NCI-H510A treated with DMSO at 0.1 percent for 48 hours (cell line): ENCODE measurements at places on chromosomes 12 and 14.
A peak's percentile ranks its signal among the peaks of the same experiment; 100 is the strongest.

- DNase-seq, result no peak
These were observed 87.9 kb upstream of the AVPR1A start for GRCh38 chr12:63238892-63239291.

- DNase-seq, result no peak
These were observed 113.0 kb downstream of the TBC1D30 start for GRCh38 chr12:64937452-64937851.

DNA sequence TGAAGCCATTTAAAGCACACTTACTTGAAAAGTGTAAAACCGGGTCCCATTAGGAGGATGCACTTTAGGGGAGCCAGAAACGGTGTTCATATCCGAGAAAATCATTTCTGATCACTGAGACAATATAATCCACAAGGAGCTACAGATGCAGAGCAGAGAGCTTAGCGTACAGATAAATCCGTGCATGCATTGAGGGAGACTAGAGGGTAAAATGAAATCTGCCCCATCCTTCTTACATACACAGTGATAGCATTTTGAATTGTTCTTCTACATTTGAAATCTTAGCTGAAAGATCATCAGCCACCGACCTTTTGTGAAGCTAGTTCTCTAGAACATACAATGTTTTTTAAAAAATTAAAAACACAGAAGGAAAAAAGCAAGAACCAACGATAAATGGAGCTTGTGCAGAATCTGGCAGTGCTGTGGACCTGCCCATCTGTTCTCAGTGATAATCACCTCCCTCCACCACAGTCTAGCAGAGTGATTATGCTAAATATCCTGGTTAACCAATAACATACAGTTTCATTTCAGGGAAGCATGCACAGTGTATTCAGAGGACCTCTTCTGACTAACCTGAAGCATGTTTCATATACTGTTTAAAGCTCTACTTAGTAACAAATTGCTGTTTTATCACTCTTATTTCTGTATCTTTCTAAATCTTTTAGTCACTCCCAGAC lies 161.1 kb downstream of the PPFIA2 start:
- peak; percentile 76 for DNase-seq

DNA sequence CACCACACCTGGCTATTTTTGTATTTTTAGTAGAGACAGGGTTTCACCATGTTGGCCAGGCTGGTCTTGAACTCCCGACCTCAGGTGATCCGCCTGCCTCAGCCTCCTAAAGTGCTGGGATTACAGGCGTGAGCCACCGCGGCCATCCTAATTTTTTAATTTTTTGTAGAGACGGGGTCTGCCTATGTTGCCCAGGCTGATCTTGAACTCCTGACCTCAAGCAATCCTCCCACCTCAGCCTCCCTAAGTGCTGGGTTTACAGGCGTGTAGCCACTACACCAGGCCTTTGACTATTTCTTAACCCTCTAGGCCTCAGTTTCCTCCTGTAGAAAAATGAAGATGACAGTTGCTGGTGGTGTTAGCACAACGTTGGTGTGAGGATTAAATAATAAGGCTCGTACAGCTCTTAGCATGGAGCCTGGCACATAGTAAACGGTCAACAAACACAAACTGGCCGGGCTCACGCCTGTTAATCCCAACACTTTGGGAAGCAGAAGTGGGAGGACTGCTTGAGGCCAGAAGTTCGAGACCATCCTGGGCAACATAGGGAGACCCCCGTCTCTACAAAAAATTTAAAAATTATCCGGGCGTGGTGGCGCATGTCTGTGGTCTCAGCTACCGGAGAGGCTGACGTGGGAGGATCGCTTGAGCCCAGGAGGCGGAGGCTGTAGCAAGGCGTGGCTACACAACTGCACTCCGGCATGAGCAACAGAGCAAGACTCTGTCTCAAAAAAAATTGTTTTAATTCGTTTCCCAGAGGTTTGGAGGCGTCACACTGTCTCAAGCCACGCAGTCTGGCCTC lies 979 bp downstream of the DDX54 start:
- peak; percentile 94 for DNase-seq

- DNase-seq, result no peak
These were observed 43.3 kb downstream of the DEGS2 start for GRCh38 chr14:100116134-100116533.

DNA sequence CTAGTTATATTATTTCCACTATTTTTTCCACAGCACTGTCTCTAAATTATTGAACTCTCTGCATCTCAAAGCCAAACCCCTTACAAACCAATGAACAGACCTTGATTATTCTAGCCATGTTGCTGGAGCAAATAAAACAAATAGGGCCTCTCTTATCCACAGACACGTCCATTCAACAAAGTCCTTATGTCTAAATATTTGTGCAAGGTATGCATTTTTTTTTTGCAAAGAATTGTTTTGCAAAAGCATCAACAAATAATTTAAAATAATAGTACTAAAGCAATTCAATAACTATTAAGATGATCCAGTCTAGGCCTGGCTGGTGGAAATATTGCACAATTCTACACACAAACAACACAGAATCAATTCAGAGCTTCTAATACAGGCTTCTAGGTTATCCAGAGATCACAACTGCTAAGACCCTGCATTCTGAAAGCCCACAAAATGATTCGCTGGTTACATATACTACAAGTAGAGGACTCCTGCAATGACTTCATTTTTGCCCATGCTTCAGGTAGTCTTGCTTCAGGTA lies 221.0 kb downstream of the SLC25A21 start:
- no peak for DNase-seq

DNA sequence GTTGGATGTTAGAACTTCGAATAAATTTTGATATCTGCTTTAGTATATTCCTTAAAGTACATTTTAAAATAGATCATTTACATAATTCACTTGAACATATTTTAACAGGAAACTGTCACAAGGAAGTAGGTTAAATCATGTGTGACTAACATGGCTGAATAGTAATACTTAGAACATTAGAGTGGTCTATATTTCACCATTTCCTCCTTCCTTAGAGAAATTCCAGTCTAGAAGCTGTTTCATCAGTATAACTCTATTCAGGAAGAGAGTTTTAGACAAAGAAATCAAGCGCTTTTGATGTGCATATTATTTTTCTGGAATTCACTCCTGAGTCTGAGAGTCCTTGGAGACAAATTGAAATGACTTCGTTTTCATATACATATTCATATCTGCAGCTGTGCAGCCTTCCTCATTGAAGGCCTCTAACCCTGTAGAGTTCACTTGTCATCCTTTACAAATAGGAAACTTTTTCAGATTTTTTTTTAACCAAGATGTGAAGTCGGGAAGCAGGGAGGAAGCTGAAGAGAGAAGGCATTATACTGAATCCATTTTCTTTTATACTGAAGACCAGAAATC lies 28.4 kb downstream of the IRAK3 start:
- DNase-seq, result no peak

GRCh38 chr14:104385531-104386101 lies 193.9 kb upstream of the C14orf180 start:
- no peak for DNase-seq

DNA sequence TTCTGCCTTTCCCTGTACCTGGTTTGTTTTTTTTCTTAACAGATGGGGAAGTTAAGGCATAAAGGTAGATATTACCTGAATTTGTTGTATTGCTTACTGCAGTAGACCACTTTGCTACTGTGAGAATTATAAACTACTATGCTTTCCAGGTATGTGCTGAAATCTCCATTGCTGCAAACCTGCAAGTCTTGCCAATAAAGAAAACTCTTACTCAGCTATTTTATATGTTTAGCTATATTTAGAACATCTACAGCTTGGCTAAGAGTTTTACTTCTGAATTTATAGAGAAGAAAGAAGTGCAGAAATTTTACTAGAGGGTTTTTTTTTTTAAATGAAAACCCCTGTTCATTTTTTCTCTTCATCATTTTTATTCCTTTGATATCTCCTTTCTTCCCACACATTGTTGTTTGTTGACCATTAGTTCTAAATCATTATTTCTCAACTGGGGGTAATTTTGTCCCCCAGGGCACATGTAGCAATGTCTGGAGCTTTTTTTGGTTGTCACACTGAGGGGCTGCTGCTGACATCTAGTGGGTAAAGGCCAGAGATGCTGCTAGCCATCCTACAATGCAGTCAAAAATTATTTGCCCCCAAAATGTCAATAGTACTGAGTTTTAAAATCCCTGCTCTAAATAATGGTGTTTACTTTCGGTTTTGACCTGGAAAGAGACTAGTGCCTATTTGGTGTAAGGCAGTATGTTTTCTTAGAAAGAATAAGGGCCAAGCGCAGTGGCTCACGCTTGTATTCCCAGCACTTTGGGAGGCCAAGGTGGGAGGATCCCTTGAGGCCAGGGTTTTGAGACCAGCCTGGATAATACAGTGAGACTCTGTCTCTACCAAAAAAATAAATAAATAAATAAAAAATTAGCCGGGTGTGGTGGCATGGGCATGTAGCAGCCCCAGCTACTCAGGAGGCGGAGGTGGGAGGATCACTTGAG lies 48.6 kb downstream of the PCNX1 start:
- DNase-seq, result no peak

GRCh38 chr12:54390668-54391551 lies 6.4 kb upstream of the ZNF385A start:
- DNase-seq, result peak; percentile 71

GRCh38 chr14:88683119-88683518 lies 109.6 kb downstream of the EML5 start:
- no peak for DNase-seq

DNA sequence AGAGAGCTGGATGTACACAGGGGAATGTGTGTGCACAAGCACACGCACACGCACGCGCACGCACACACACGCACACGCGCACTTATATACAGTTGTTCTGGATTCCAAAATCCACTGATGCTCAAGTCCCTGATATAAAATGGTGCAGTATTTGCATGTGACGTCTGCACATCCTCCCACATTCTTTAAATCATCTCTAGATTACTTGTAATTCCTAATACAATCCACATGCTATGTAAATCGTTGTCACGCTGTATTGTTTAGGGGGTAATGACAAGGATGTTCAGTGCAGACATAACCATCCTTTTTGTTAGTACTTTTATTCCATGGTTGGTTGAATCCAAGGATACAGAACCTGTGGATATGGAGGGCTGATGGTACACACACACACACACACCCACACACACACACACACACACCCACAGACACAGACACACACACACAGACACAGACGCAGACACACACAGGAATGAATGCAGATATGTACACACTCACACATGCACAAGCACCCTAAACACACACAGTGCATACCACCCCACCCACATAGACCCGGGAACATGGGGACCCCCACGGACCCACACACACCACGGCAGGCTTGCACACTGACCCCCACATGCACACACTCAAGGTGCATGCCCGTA lies 188.5 kb upstream of the PRMT8 start:
- DNase-seq, result no peak

DNA sequence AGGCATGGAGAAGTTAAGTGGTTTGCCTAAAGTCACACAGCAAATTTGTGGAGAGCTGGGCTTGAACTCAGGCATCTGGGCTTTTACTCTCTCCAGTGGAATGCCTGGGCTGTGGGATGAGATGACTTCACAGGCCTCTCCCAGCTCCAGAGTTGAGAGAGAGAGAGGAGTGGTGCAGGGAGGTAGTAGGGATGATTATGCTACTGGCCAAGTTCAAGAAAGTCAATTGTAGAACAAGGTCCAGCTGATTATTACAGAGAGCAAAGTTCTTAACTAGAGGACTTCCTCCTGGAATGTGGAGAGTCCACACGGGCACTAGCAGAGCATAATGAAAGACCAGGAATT lies 769 bp upstream of the EMP1 start:
- no peak for DNase-seq

DNA sequence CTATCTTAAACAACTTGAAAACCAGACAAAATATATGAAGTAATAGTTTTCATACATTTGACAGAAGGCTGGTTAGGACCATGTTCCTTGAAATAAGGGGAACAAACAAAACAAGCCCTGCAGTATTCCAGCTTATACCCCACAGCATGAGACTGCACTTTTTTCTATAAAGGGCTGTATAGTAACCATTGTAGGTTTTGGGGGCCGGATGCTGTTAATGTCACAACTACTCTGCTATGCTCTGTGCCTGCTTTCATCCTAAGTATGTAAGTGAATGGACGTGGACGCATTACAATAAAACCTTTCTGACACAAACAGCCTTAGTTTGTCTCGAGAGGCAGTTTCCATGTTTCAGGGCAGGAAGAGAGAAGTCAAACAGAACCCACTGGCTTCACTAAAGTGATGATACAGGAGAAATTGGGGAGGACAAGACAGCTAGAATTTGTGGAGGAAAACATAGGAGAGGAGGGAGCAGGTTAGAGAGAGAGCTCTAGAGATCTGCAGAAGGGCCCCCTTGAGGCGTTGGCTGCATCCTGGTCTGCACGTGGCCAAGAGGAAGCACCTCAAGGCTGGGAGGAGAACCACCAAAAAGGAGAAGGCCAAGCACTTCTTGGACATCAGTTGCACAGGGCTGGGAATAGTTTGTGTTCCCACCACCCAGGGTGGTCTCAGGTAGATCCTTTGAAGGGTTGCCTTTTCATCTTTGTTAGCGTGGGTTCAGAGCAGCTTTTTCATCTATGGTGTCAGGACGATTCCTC lies 63.7 kb downstream of the TRAF3 start:
- DNase-seq, result no peak

- DNase-seq, result no peak
These were observed 46.4 kb downstream of the ZFYVE21 start for GRCh38 chr14:103762036-103762435.

GRCh38 chr12:9123781-9124382 lies 8.2 kb upstream of the A2M start:
- no peak for DNase-seq

GRCh38 chr12:55829967-55830600 lies 697 bp upstream of the DNAJC14 start:
- no peak for DNase-seq

DNA sequence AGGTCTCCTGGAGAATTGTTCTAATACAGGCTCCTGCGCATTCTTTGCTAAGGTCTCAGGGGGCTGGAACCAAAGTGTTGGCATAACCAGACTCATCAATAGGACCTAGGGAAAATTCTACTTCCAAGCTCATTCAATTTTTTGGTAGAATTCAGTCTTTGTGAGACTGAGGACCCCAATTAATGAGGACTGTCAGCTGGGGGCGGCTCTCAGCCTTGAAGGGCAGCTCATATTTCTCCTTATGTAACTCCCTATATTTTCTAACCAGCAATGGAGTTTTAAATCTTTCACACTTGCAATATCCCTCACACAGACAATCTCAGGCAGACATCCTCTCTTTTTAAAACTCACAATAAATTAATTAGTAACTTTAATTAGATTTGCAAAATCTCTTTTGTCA lies 476.4 kb upstream of the LRFN5 start:
- DNase-seq, result no peak

GRCh38 chr12:65649126-65649525 lies 175.2 kb upstream of the HMGA2 start:
- peak; percentile 9 for DNase-seq

GRCh38 chr14:106346534-106347290 lies 820.3 kb downstream of the TMEM121 start:
- no peak for DNase-seq
